ENCODE measurements at places on chromosomes 6 and 20. TPM values are rescaled to one million over a fixed set of nuclear protein-coding genes. Genes with fewer than 3 reads are reported as not detected.

The SLC13A3 gene
- 6.1 TPM for total RNA-seq

The SLC4A11 gene
- total RNA-seq, result 0.89 TPM

The TXLNB gene
- total RNA-seq, result 0.15 TPM

The TBX18 gene
- 9.4 TPM for total RNA-seq

The OPN5 gene
- not detected for total RNA-seq

The TSPO2 gene
- total RNA-seq, result not detected

The PDE7B gene
- total RNA-seq, result 5.6 TPM

The GGTLC1 gene
- not detected for total RNA-seq

The HRH3 gene
- not detected for total RNA-seq

The CHRNA4 gene
- total RNA-seq, result not detected

The RBBP8NL gene
- total RNA-seq, result not detected

The CST2 gene
- not detected for total RNA-seq

The TSPYL4 gene
- 8.6 TPM for total RNA-seq

The PSORS1C1 gene
- total RNA-seq, result 0.15 TPM

The SAMD3 gene
- not detected for total RNA-seq

The COL9A3 gene
- 3.0 TPM for total RNA-seq

The SPTLC3 gene
- total RNA-seq, result 4.8 TPM

The MATN4 gene
- total RNA-seq, result not detected
